ENCODE measurements at places on chromosomes 4 and X.

- DNase-seq: peak; percentile 26
These were observed 234.5 kb downstream of the MAML3 start for GRCh38 chr4:139919521-139919920.

- no peak for DNase-seq
These were observed 46.9 kb upstream of the RHOH start for GRCh38 chr4:40149960-40150385.

DNA sequence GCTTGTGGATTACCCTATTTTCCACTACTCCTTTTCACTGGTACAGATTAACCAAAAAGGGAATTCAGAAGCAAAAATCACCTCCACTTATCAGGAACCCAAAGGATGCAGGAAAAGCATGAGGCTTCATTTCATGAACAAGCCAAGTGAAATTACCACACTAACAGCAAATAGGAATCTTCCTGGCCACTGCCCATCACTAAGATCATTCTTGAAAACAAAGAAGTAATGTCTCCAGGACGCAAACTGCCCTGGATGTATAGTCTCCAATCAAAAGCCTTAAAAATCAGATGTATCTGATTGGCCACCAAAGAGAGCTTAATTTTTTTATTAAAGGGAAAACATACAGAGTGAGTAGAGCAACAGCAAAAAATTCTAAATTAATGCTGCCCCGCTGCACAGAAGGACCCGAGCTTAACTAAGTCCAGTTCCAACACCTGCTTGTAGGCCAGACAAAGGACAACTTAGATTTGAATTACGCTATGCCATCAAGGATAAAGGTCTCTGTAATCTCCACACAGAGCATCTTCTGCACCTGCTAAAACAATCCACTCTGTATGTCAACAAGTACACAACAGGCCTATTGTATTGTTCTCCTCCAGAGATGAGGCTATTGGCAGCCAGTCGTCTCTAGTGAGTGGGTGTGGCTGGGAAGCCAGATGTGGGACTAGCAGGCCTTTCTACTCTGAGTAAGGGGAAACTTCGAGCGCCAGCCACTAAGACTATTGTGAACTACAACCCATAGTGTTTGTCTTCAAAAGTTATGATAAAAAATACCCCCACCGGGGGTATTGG lies 12.4 kb downstream of the ZDHHC9 start:
- DNase-seq: no peak

DNA sequence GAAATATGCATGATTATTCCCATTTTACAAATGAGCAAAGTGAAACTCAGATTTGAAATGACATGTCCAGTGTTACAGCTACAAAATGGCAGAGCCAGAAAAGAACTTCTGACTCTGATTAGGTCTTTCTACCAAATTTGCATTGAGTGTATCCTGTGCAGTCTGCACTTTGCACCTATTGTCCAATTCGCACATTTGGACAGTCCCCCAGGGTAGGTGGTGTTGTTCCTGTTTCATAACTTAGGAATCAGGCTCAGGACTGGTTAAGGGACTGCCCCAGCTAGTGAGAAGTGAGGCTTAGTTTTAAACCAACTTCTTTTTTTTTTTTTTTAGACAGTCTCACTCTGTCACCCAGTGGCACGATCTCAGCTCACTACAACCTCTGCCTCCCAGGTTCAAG lies 137.9 kb upstream of the NALF2 start:
- no peak for DNase-seq

DNA sequence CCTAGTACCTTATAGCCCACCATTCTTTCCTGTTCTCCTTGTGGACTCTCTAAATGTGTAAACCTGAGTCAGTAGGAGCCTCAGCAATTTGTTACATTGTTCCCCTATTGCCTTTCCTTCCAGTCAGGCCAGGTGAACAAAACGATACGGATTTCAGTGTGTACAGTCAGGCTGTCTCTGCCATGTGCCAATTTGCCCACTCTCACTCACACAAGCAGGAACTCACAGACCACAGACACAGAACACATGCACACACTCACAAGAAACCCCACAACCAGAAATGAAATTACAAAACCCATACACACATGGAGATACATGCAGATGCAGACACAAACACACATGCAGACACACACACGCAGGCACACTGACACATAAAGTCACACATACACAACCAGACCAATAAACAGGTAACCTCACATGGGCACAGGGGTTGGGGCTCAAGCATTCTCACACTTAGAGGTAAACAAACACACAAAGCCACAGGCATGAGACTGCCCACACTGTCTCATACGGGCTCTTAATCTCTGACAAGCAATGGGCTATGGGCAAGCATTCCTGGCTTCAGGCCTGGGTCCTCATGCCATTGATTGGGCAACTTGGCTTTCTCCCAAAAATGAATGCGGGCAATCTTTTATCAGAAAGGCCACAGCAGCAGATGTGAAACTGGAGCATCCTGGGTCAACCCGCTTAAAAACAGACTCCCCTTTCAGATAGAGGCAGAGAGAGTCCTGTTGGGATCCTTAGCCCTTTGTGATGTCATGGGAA lies 68.7 kb downstream of the NBDY start:
- DNase-seq: no peak

DNA sequence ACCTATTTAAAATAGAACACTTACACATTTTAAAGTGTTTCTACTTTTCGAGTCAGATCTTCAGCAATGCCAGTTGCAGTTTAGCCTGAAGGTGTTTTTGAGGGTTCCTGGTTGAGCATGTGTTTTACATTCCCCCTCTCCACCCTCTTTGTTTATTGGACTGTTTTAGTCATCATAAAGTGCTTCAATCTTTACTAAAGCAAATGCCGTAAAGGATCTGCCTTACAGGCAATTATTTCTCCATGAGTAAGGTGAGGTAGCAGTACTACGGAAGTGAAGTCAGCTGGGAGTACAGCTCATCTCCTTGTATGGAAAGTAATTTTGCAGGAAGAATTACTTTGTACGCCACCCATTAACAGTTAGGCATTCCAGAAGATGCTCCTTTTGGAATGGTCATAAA lies 36.9 kb downstream of the PDLIM5 start:
- peak; percentile 43 for DNase-seq

All from kidney epithelial cell (primary cell).